Suppressor macrophage treated with lipopolysaccharide for 1 hour (primary cell): ENCODE measurements at places on chromosomes 2 and 18.

GRCh38 chr2:102368461-102369109 lies 13.0 kb downstream of the IL18R1 start:
- DNase-seq: no peak

- DNase-seq: no peak
These were observed 63.5 kb upstream of the TAF1B start for GRCh38 chr2:9779596-9780264.

DNA sequence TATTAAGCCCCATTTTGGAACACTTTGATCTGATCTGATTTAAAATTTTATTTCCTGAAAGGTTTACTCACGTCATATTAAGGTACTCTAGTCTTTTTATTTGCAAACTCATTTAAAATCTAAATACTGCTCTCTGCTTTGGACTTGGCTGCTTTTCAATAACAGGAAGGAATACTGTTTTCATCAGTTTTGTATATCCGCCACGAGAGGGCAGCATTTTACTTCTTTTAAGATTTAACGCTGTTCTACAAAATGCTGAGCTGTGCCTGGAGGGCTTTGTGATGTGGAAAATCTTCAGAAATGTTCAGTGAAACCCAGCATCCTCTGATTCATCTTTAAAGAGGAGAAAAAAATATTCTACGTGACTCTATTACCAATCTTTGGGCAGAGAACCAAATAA lies 37.5 kb upstream of the SLC38A11 start:
- peak; percentile 77 for DNase-seq

DNA sequence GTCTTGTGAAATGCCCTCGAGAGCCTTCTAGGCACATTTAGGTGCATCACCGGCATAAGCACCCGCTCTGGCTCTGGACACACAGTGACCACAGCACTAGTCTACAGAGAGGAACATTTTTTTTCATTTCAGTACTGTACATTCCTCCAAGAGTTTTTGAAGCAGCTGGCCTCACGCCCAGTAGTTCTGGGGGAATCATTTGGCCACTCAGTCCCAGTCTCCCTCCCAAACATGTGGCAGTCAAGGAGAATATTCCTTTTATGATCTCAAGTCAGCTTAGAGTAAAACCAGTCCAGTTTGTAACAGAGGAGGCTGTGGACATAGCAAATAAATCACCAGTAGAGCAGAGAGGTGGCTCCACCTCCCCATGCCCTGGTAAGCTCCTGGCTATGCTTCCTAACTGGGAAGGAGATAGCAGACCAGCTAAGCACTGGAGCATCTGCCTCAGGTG lies 48.1 kb downstream of the KCNE4 start:
- no peak for DNase-seq

GRCh38 chr2:57990118-57990725 lies 56.4 kb upstream of the VRK2 start:
- no peak for DNase-seq

- no peak for DNase-seq
These were observed 7.7 kb downstream of the RNF149 start for GRCh38 chr2:101300836-101301235.

DNA sequence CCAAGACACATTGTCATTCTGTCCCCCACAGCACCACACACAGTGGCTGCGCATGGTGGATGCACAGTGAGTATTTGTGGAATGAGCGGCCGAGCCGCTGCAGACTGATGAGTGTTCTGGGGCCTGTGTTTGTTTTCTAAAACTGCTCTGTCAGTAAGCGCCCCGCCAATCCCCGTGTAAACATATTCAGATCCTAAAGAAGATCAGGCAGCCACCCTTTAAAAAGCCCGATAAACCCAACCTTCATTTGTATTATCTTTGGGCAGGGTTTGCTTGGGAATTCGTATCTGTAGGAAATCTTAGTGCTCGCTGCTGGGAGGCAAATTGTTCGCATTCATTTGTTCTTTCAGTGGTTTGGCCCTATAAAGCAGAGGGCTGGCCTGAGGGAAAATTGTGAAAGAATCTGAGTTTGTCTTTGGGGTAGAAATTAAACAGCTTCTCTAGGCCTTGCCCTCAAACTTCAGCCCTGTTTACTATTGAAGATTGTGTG lies 68.6 kb downstream of the TGOLN2 start:
- DNase-seq: no peak

DNA sequence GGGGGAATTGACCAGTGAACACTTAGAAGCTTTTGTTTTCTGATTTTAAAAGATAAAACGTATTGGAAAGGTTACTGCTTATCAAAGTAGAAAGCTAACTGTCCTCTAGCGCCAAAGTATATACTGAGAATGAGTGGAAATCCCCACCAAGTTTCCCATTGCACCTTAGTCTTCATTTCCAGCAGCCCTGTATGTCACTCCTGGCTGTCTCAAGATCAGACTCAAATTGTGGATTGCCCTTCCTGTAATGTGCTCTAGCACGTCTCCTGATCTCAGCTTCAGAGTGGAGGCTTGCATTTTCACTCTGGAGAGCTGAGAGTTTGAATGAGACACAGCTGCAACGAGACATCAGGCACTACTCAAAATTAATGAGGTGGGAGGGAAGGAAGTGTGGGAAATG lies 26.6 kb downstream of the MFF start:
- DNase-seq: no peak

DNA sequence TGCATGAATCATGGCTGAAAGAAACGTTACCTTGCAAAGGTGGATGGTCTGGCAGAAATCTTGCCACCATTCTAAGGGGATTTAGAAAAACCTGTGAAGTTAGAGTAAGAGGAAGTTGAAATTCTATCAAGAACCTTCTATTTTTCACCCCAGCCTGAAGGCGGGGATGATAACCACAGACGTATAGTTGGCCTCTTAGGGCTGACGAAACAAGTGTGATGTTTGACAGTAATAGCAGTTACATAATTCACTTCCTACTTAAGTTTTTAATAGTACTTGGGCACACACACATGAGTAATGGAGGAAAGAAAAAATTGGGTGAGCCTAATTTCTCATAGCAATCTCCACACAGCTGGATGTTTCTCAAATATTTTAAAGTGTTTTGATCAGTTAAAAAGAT lies 336.6 kb upstream of the SALL3 start:
- peak; percentile 73 for DNase-seq

DNA sequence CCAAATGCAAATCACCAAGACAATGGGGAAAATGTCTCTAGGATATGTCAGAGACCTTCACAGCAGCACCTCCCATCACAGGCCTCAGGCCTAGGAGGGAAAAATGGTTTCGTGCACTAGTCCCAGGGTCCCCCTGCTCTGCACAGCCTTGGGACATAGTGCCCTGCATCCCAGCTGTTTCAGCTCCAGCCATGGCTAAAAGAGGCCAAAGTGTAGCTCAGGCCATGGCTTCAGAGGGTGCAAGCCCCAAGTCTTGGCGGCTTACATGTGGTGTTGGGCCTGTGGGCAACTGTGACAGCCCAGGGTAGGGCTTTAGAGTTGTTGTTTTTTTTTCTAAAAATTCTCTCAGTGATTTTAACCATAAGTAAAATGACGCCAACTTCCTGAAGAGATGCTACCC lies 25.5 kb upstream of the SOCS6 start:
- DNase-seq: no peak

DNA sequence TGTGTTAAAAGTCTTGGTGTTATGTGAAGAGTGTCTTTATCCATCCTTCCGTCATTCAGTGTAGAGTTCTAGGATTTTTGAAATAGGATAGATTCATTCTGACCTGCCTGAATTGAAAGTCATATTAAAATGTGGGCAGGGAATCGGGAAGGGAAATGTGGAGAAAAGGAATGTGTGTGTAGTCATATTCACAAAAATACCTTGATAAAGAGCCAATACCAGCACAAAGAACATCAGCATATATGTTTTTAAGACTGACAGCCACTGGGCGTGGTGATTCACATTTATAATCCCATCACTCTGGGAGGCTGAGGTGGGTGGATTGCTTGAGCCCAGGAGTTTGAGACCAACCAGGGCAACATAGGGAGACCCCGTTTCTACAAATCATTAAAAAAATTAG lies 188.1 kb downstream of the CAMKMT start:
- no peak for DNase-seq

GRCh38 chr2:19378939-19379338 lies 20.5 kb upstream of the OSR1 start:
- no peak for DNase-seq

- DNase-seq: no peak
These were observed 363.8 kb downstream of the LRP1B start for GRCh38 chr2:141767051-141767450.

DNA sequence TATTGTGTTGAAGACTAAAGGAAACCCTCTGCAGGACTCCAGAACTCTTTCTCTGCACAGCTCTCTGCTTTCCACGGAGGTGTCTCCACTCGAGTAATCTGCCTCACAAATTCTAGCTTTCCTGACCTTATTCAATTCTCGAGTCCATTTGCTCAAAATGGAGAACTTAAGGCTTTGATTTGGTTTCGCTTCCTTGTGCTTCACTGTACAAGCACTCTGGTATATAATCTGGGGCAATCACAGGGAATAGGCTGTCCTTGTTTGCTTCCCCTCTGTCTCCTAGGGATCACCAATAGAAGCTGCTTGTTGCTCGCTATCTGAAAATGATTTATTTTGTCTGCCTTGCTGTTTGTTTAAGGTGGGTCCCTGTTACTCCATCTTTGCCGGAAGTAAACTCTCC lies 129.1 kb upstream of the DOCK10 start:
- DNase-seq: peak; percentile 67

DNA sequence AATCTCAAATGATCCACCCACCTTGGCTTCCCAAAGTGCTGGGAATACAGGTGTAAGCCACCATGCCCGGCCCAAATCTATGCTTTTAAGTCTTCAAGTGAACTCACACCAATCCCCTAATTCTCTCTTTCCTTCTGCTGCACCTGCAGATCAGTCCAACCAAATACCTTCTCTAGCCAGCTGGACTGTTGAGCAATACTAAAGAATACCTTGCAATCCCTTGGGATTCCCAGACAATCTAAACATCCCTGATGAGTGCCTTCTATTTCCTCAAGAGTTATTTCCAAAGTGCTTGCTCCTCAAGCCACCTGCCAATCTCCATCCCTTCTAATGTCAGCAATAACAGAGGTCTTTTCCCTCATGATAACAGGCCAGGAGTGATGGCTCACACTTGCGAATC lies 48.6 kb downstream of the SF3B1 start:
- no peak for DNase-seq

- DNase-seq: no peak
These were observed 368.7 kb downstream of the SLC4A3 start for GRCh38 chr2:219995991-219996765.

GRCh38 chr2:172228177-172228808 lies 125.6 kb upstream of the DLX2 start:
- DNase-seq: no peak

DNA sequence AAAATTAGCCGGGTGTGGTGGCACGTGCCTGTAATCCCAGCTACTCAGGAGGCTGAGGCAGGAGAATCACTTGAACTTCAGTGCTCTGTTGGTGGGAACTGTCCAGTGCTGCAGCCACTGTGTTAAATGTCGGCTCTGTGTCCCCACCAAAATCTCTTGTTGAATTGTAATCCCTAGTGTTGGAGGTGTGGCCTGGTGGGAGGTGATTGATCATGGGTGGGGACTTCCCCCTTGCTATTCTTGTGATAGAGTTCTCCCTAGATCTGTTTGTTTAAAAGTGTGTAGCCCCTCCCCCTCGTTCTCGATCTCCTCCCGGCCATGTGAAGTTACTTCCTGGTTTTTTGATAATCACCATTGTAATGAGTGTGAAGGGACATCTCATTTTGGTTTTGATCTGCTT lies 9.8 kb upstream of the RPL31 start:
- DNase-seq: peak; percentile 6

DNA sequence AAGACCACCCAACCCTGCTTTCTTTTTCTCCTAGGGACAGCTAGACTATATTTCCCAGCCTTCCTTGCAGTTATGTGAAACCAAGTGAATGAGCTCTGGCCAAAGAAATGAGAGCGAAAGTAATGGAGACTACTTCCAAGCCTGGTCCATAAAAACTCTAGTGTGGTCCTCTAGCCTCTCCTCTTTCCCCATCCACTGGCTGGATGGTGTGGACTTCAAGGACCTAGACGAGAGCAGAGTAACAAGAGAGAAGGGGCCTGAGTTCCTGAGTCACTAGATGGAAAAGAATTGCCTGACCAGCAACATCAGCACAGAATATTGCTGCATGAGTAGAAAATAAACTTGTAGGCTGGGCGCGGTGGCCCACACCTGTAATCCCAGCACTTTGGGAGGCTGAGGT lies 2.9 kb upstream of the TMSB10 start:
- DNase-seq: no peak

GRCh38 chr2:127051116-127052056 lies 55.6 kb downstream of the BIN1 start:
- DNase-seq: no peak

- no peak for DNase-seq
These were observed 77.0 kb downstream of the RAD51AP2 start for GRCh38 chr2:17441055-17441771.

- DNase-seq: no peak
These were observed 85.6 kb downstream of the PRKCE start for GRCh38 chr2:45736757-45737704.
